Left cardiac atrium (tissue), 4 donors: ENCODE measurements at places on chromosomes 1 and 21.

- no peak for DNase-seq
Measured at GRCh38 chr1:61111084-61112004, 29.0 kb downstream of the NFIA start.

DNA sequence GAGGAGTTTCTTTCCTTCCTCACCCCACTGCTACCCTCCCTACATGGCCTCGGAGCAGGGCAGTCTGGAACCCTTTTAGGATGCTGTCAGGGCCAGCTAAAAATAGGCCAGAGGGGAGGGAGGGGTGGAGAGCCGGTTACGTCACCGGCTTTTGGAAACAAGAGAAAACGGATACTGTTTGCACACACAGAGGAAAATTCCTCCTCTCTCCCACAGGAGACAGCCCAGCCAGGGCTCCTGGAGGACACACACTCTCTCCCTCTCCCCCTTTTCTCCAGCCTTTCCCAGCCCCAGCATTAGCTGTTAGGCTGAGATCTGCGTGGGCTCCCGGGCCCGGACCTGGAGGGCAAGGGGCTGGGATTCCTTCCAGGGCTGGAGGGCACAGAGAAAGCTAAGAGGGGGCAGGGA, 20.0 kb upstream of the ALDH4A1 start:
- peak; percentile 89 for DNase-seq

DNA sequence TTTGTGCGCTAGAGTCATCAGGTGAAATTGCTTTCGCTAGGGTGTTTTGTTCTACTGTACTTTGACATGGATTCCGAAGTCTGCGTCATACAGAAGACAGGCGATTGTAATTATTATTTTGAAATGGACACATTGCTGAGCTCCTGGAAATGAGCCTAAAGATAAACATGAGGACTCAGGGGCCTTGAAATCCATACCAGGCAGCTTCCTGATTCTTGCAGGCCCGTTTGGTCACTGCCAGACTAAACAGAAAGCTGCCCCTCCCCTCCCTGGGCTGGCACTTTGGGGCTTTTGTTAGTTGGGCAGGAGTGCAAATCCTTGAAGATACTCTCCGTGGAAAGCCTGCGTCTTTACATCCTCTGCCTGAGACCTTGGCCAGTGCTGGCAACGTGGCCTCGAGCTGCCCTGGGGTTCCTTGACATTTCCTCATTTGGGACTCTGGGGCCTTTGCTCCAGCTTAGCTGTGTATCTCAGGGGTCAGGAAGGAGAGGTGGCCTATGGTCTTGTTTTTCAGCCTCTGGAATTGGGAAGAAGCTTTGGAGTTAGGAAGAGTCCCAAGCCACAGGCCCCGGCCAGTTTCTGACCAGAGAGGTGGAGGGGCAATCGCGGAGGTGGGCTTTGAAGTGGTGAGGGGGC, 26.9 kb upstream of the KCNE2 start:
- no peak for DNase-seq

- no peak for DNase-seq
Measured at GRCh38 chr21:44074315-44074958, 32.8 kb upstream of the PWP2 start.

DNA sequence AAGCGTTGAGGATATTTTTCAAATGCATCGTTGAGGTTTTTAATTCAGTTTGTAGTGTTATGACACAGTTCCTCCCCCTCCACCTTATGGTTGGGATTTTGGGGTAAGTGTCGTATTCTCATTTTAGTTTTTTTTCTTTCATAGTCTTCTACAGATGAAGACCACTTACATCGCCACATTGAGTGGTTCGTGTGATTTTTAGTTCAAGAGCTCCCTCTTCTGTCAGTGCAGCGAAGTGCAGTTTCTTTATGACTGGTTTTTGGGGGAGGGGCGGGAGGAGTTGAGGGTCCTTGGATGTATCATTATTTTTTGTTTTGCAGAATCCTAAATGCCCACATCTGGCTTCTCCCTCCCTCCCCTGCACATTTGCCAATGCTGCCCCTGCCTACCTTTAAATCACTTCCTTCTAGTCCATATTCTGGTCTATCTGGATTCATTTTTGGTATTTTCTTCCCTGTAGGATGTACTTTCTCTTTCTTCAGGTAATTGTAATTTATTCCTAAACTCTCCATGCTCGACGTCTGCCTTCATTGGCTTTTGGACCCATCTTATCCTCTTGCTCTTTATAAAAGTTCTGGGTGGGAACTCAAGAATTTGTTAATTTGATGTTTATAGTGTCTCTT, 433.1 kb downstream of the CAMTA1 start:
- DNase-seq, result peak; percentile 20

- no peak for DNase-seq
Measured at GRCh38 chr1:52628614-52629324, 4.2 kb upstream of the SHISAL2A start.

- DNase-seq, result no peak
Measured at GRCh38 chr1:169899519-169900217, 6.0 kb upstream of the SCYL3 start.

- no peak for DNase-seq
Measured at GRCh38 chr1:108592030-108592759, 32.3 kb downstream of the EEIG2 start.

GRCh38 chr1:206768472-206769303, 1.9 kb upstream of the IL19 start:
- no peak for DNase-seq
